NB4 (cell line): ENCODE measurements at places on chromosomes 1 and 21.

- DNase-seq = no peak
Measured at GRCh38 chr21:33367309-33367973, 35.8 kb upstream of the IFNGR2 start.

GRCh38 chr1:159779403-159779851, 1.3 kb upstream of the DUSP23 start:
- DNase-seq = no peak

GRCh38 chr21:46122758-46123683, 25.1 kb downstream of the COL6A2 start:
- no peak for DNase-seq

DNA sequence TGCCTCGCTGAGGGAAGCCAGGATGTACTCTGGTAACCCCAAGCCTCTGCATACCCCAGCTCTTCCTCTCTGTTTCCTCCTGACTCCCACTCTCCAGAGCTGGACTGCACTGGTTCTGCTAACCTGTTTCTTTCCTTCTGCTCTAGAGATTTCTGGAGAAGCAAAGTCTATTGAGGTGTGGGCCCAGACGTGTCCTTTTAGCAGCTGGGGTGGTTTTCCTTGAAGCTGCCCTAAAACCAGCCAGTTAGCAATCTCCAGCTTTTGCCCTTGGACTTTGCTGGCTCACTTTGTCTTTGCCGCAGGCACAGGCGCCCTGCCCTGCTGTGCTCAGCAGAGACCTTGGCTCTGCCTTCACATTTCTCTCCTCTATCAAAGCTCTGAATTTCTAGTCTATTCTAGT, 171.8 kb upstream of the IVNS1ABP start:
- DNase-seq = no peak

DNA sequence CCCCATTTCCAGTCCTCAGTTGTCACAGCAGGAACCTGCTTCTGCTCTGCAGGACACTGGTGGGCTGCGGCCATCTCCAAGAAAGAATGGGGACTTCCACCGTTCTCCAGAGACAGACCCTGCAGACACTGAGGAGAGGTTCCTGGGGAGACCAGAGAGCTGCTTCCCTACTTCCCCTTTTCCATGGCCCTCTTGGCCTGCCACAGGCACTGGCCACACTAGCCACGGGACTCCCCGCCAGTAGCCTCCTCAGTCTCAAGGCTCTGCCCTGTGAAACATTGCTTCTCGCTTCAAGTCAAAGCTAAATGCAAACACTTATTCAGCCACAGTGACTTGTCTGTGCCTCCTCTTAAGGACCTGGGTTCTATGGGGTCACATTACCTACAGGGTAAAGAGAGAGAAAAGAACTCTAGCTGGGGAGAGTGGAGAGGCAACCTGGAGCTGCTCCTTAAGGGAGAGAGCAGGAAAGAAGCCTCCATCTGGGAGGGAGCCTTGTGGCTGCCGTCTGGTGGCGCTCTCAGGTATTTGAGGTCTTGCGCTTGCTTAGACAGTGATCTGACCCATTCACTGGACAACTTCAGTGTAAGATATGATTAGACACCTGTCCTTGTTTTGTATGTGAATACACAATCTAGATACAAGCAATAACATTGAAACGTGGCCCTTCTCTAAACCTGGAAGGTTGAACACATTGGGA, 5.4 kb upstream of the SLAMF8 start:
- DNase-seq = peak; percentile 42

- no peak for DNase-seq
Measured at GRCh38 chr21:14353726-14354125, 29.2 kb downstream of the HSPA13 start.

- no peak for DNase-seq
Measured at GRCh38 chr1:180385144-180385543, 117.2 kb downstream of the ACBD6 start.

GRCh38 chr21:33324291-33325221, at the start of gene IFNAR1:
Gene IFNAR1 (plus strand): TSS chr21:33324970. CDS start chr21:33325056, 86 bp downstream.
- peak; percentile 99 for DNase-seq
